CD8-positive, alpha-beta memory T cell (primary cell): ENCODE measurements at places on chromosomes 13 and 19.

DNA sequence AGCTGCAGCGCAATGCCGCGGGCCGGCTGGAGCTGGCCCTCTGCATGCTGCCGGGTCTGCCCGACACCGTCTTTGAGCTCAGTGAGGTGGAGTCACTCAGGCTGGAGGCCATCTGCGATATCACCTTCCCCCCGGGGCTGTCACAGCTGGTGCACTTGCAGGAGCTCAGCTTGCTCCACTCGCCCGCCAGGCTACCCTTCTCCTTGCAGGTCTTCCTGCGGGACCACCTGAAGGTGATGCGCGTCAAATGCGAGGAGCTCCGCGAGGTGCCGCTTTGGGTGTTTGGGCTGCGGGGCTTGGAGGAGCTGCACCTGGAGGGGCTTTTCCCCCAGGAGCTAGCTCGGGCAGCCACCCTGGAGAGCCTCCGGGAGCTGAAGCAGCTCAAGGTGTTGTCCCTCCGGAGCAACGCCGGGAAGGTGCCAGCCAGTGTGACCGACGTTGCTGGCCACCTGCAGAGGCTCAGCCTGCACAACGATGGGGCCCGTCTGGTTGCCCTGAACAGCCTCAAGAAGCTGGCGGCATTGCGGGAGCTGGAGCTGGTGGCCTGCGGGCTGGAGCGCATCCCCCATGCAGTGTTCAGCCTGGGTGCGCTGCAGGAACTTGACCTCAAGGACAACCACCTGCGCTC is 3.8 kb upstream of the MAP2K7 start:
- no peak for DNase-seq

DNA sequence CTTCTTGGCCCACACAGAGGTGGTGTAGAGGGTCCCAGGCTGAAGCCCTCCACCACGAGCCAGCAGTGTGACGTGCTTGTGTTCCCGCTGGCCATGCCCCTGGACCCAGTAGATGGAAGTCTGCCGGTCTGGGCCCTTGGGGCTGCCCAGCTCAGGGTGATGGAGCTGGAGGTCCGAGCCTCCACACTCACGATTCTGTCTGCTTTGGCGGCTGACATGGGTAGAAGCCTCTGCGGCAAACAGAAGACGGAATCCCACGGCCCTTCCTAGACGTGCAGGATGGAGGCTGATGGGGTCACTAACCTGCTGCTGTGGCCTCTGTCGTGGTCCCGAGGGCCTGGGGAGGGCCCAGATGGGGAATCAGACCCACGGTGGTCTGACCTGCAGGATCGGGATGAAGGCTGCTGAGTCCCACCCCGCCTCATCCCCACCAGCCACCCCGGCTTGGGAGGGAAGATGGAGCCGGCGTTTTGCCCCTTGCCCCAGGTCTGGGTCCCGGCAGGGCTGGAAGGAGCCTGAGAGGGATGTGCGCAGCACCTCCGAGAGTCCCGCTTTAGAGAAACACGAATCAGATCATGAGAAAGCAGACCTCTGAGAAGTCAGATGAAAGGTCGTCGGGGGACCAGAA is 4.4 kb downstream of the TMEM86B start:
- no peak for DNase-seq

DNA sequence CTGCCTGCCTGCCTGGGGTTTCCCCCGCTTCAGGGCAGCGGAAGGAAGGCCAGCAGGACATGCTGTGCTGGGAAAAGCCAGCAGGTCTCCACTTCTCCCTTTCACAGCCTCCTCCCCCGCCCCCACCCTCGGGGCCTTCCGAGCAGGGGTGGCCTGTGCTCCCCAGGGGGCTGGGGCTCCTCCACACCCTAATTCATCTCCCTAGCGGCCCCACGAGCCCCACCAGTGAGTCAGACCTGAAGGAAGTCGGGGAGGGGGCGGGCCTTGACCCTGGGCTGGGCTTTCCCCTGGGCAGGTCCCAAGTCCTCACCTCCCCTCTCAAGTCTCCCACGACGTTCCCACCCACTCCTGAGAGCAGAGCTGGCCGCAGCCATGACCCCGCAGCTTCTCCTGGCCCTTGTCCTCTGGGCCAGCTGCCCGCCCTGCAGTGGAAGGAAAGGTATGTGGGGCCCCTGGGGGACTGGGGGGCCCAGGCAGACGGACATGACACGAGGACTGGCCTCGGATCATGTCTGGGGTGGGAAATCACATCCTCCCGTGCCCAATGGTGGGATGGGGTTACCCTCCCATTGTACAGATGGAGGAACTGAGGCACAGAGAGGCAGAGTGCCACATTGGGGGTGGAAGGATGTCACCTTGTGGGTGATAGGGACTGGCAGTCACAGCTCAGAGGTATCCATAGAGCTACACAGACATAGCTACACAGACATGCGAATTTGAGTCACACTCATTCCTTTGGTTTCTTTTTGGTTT is at the start of gene EBI3:
Gene EBI3, plus strand, starts transcription at position 345 of the 753 bp plus-strand sequence. Its CDS starts 28 bp downstream, at position 373.
- no peak for DNase-seq

DNA sequence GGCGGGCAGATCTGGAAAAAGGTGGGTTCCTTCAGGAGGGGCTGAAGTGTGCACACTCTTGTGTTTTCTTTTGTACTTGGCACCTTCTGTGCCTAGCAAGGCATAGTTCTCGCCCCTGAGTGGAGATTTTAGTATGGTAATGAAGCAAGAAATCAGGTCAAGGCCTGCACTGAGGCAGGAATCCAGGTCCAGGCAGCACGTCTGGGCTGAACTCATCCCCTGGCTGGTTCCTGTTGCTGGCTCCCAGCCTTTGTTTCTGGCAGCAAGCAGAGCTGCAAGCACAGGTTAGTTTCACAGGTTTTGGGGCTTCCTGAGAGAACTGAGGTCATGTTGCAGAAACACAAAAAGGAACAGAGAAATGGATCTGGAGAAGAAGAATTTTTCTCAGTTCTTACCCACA is 21.2 kb downstream of the SIGLEC7 start:
- no peak for DNase-seq
